ENCODE measurements at places on chromosomes 12 and 14.

DNA sequence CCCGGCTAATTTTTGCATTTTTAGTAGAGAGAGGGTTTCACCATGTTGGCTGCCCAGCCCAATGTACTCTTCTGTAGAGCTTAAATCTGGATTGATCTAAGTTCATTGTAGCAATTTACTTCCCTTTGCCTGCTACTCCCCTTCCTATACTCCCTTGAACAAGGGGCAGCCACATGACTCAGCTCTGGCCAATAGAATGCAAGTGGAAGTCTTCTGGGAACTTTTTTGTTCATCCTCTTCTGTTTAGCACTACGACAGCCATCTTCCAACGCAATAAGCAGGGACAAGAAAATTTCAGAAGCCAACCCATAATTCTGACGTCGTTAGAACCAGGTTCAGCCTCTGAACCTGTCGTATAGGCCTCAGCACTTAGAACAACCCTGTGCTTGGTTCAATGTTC lies 6.4 kb upstream of the RAD52 start:
- DNase-seq: no peak

DNA sequence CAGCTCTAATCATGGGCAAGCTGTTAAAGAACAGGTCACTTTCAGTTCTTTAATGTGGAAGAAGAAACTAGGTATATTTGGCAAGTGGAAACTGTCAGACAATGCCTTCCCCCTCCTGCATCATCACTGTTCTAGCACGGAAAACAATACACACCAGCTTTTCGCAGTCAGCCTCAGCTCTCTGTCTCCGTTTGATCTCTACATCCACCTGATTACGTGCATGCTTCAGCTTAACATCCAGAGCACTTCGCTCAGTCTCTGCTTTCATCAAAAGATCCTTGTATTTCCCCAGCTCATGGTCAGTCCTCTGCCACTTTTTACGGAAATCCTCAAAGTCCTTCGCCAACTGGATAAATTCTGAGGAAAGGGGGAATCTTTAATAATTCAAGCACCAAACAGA lies 19.0 kb downstream of the RACGAP1 start:
- DNase-seq: no peak

DNA sequence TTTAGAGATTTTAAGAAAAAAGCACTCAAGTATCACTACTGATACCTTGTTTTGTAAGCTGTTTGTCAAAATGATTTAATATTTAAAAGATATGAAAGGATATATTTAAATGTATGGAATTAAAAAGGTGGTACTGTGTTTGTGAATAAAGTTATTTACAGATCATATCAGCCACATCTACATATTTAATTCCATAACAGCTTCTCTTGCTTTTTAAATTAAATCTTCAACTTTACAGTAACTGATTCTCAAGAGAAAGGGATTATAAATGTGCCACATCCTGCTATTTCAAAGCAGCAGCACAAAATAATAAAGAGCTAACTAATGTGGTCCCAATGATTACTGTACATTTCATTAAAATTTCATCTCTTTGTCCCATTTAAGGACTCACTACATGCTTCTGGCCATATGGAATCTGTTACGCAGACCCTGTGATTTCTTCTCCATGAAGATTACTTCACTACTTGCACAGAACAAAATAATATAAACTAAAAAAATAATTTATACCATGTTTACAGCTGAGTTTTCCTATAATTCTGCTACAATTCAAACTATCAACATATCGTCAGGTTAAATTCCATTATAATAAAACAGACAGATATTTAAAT lies 117.8 kb downstream of the MED13L start:
- no peak for DNase-seq

- no peak for DNase-seq
Measured at GRCh38 chr12:23533265-23533664, 416.2 kb downstream of the SOX5 start.

DNA sequence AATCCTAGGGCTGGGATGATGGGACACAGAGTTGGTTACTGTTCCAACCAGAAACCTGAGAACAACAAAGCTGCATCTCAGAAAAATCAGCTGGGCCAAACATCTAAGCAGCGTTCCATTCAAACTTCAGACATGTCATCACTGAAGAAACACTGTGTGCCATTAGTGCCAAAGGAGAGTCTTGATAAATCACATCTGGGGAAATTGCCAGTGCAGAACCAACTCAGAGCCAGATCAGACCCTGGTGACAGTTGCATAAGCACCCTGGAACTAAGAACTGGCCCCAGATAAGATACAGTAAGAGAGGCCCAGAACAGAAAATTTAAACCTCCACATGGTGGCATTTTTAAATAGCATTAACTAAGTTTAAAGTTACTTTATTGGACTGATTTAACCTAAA lies 482.8 kb downstream of the PRKD1 start:
- DNase-seq: no peak

DNA sequence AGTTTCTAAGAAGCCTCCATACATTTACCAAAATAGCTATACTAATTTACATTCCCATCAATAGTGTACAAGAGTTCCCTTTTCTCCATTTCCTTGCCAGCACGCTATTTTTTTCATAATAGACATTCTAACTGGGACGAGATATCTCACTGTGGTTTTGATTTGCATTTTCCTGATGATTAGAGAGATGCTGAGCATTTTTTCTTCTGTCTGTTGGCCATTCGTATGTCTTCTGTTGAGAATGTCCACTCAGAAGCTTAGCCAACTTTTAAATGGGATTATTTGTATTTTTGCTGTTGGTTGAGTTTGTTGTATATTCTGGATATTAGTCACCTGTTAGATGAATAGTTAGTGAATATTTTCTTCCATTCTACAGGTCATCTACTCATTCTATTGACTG lies 144.1 kb downstream of the PRKD1 start:
- DNase-seq: no peak

DNA sequence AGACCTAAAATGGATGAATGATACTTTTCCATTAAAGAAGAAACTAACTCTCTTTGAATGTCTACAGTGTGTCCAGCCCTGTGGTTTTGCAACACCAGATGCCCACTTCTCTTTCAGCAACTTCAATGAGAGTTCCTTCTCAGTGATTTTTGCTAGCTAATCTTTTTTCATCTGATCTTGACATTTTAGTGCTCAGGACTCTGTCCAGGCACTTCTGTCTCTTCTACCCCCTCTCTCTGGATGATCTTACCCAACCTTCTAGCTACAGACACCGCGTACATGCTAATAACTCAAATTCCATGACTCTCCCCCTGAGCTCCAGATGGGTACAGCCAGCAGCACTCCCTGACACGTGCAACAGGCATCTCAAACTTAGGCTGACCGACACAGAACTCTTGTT lies 161.1 kb upstream of the FOXN3 start:
- no peak for DNase-seq

All from activated naive CD8-positive, alpha-beta T cell treated with anti-CD3 and anti-CD28 coated beads, Interleukin-2, amount 50 U/mL, for 24 hours (primary cell).